ENCODE measurements at places on chromosomes 1 and 21. TPM values are rescaled to one million over a fixed set of nuclear protein-coding genes. Genes with fewer than 3 reads are reported as not detected.

GRCh38 chr1:47839433-47839760 lies 157.8 kb downstream of the TRABD2B start:
- no peak overlapping the region for H3K27ac ChIP-seq
- DNase-seq, result no peak
- no peak overlapping the region for H3K4me3 ChIP-seq

- H3K4me1 ChIP-seq, result peaks cover 9% of the 10 kb centered on the region
- H3K36me3 ChIP-seq, result no peaks in the 10 kb centered on the region
- no peaks in the 10 kb centered on the region for H3K27me3 ChIP-seq
- H3K27ac ChIP-seq, result no peak overlapping the region
Observed at GRCh38 chr1:180366371-180367068, 135.9 kb downstream of the ACBD6 start.

The RCSD1 gene
- 1.00 TPM for total RNA-seq

DNA sequence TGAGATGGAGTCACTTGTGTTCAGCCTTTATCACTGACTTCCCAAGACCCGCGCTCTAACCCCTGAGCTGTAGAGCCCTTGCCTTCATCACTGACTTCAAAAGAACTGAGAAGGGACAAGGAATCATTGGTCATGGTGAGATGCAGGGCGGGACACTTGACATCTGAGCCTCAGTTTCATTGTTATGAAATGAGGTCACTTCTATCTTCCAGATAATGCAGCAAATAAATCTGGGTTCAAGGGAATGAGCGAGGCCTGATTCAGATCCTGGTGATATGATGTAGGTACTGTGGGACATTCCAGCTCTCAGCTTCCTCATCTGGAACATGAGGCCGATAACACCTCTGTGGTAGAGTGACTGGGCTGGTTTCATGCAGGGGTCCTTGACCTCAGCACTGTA lies 13.8 kb downstream of the KAZN start:
- H3K4me1 ChIP-seq, result no peaks in the 10 kb centered on the region
- no peak overlapping the region for H3K27ac ChIP-seq
- DNase-seq, result no peak
- H3K36me3 ChIP-seq, result no peaks in the 10 kb centered on the region
- H3K4me3 ChIP-seq, result no peak overlapping the region

- H3K27me3 ChIP-seq, result peaks cover 27% of the 10 kb centered on the region
- H3K4me1 ChIP-seq, result no peaks in the 10 kb centered on the region
- H3K4me3 ChIP-seq, result no peak overlapping the region
- no peak for DNase-seq
- H3K36me3 ChIP-seq, result no peaks in the 10 kb centered on the region
- no peak overlapping the region for H3K27ac ChIP-seq
Observed at GRCh38 chr1:161265305-161265704, 6.8 kb downstream of the PCP4L1 start.

DNA sequence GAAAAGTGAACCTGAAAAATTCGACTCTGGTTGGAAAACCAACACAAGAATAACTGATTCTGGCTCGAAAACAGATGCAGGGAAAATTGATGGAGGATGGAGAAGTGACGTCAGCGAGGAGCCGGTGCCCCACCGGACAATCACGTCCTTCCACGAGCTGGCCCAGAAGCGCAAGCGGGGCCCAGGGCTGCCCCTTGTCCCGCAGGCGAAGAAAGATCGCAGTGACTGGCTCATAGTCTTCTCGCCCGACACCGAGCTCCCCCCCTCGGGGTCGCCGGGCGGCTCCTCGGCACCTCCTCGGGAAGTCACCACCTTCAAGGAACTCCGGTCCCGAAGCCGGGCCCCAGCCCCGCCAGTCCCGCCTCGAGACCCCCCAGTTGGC lies 1.9 kb downstream of the RUSC1 start:
- peak overlapping the region; percentile 18 for H3K4me3 ChIP-seq
- H3K27me3 ChIP-seq, result no peaks in the 10 kb centered on the region
- H3K36me3 ChIP-seq, result peaks cover 24% of the 10 kb centered on the region

DNA sequence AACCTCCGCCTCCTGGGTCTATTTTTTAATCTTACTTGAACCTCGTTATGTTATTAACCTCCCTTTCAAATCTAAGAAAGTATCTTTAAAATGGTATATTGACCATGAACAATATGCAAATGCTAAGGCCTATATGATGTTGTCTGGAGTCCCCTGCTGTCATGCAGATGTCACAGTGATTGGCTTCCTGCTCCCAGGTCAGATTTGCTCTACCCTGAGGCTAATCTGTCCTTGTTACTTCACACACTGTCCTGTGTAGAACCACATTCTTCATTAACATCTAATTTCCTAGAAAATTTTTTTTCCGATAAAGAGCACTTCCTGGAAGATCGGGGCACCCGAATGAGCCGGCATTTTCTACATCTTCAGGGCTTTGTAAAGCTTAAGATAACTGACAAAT lies 306.6 kb downstream of the MRPL39 start:
- H3K4me1 ChIP-seq, result no peaks in the 10 kb centered on the region
- H3K27me3 ChIP-seq, result no peaks in the 10 kb centered on the region
- H3K36me3 ChIP-seq, result no peaks in the 10 kb centered on the region

The DNAJC28 gene
- 1.0 TPM for total RNA-seq

The LYPLA2 gene
- total RNA-seq, result 110 TPM

The FCER1A gene
- total RNA-seq, result not detected

The OR10Z1 gene
- total RNA-seq, result not detected

- no peaks in the 10 kb centered on the region for H3K36me3 ChIP-seq
- no peak overlapping the region for H3K4me3 ChIP-seq
- no peaks in the 10 kb centered on the region for H3K4me1 ChIP-seq
- peaks cover 2% of the 10 kb centered on the region for H3K27me3 ChIP-seq
- H3K27ac ChIP-seq, result no peak overlapping the region
Observed at GRCh38 chr1:27952147-27952546, 7.6 kb upstream of the XKR8 start.

The LCK gene
- total RNA-seq, result not detected

The EPS8L3 gene
- total RNA-seq, result not detected

- no peak overlapping the region for H3K27ac ChIP-seq
- no peaks in the 10 kb centered on the region for H3K4me1 ChIP-seq
- H3K4me3 ChIP-seq, result no peak overlapping the region
- H3K27me3 ChIP-seq, result no peaks in the 10 kb centered on the region
- no peak for DNase-seq
Observed at GRCh38 chr1:70397013-70397412, 14.1 kb upstream of the CTH start.

DNA sequence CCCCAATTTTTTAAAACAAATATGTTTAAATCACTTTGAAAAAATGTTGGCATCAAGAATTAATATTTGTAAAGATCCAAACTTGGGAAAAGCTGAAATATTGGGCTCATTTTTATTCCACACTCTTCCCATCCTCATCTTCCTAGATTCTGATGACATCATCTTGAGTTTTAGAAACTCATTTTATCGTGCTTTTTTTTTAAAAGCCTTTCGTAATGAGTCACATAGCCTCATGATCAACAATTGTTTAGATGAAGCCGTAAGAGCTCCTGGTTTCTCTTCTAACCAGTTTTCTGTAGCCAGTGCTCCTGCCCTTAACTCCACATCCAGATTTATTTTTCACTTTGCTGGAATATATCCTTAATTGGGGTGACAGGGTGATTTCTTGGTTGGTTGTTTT lies 78.6 kb downstream of the POFUT2 start:
- H3K27ac ChIP-seq, result no peak overlapping the region
- no peaks in the 10 kb centered on the region for H3K36me3 ChIP-seq
- no peak overlapping the region for H3K4me3 ChIP-seq
- H3K27me3 ChIP-seq, result no peaks in the 10 kb centered on the region
- DNase-seq, result no peak

DNA sequence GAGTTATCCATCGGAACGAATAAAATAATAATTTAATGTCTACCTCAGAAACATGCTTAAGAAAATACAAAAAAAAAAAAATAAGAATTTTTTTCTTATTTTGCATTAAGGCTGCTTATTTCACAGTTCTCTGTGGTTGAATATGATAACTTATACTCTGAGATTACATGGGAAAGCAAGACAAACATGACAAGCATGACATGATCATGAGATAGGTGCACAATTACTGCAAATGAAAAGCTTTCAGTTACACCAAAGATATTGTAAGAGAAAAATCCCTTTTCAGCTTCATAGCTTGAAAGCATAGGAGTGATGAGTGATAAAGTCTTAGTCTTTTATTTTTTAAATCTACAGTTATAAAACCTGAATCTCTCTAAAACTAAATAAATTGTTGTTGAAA lies 154.1 kb downstream of the BRINP3 start:
- no peaks in the 10 kb centered on the region for H3K27me3 ChIP-seq
- H3K4me1 ChIP-seq, result no peaks in the 10 kb centered on the region
- no peaks in the 10 kb centered on the region for H3K36me3 ChIP-seq
- H3K27ac ChIP-seq, result no peak overlapping the region
- H3K4me3 ChIP-seq, result no peak overlapping the region
- DNase-seq, result no peak

The FAM89A gene
- total RNA-seq, result 24.0 TPM

DNA sequence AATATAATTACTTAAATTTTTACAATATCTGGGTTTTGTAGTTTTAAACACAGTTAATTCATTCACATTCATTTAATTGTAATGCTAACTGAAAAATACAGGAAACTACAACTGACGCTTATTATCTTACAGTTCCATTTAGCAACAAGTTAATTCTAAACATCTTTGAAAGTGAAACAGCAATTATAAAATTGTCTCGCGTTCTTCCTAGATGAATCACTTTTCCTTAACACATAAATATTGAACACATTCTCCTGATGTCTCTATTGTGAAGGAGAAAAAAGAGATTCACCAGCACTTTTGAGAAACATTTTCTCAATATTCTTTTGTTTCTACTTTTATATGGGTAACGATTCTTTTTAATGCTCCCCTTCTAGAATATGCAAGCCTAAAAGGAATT lies 6.4 kb downstream of the PTGFR start:
- H3K27ac ChIP-seq, result no peak overlapping the region
- DNase-seq, result peak; percentile 35
- H3K4me3 ChIP-seq, result peak overlapping the region; percentile 31
- H3K4me1 ChIP-seq, result no peaks in the 10 kb centered on the region

The CSF1 gene
- total RNA-seq, result 28.9 TPM

- no peak for DNase-seq
- H3K36me3 ChIP-seq, result no peaks in the 10 kb centered on the region
- H3K4me3 ChIP-seq, result no peak overlapping the region
- H3K4me1 ChIP-seq, result no peaks in the 10 kb centered on the region
- no peak overlapping the region for H3K27ac ChIP-seq
- H3K27me3 ChIP-seq, result no peaks in the 10 kb centered on the region
Observed at GRCh38 chr1:193348091-193348768, 161.8 kb upstream of the B3GALT2 start.

The KRTAP19-3 gene
- not detected for total RNA-seq

The GORAB gene
- 7.7 TPM for total RNA-seq

- H3K4me1 ChIP-seq, result no peaks in the 10 kb centered on the region
- no peak overlapping the region for H3K27ac ChIP-seq
- H3K36me3 ChIP-seq, result no peaks in the 10 kb centered on the region
- no peaks in the 10 kb centered on the region for H3K27me3 ChIP-seq
- no peak overlapping the region for H3K4me3 ChIP-seq
Observed at GRCh38 chr1:70168283-70168682, 37.1 kb downstream of the LRRC40 start.

DNA sequence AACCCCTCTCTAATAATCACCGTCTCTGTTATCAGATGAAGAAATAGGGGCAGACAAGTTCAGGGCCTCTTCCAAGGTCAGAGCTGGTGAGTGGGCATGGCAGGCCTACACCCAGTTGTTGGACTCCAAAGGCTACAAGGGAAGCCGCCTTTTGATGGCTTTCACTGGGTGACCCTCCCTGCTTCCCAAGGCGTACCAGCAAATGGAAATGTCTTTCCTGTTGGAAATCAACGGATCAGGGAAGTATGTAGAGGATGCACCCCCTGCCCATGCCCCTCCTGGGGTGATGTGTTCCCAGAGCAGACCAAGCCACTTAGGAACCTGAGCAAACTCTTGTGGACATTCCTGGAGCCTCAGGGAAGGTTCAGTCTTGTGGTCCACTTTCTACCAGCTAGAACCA lies 47.4 kb downstream of the LGR6 start:
- H3K4me1 ChIP-seq, result peaks cover 3% of the 10 kb centered on the region
- no peak for DNase-seq
- no peak overlapping the region for H3K27ac ChIP-seq
- no peaks in the 10 kb centered on the region for H3K36me3 ChIP-seq

The ENSA gene
- total RNA-seq, result 155 TPM

- DNase-seq, result no peak
- H3K36me3 ChIP-seq, result no peaks in the 10 kb centered on the region
- no peak overlapping the region for H3K27ac ChIP-seq
- H3K4me1 ChIP-seq, result no peaks in the 10 kb centered on the region
- no peak overlapping the region for H3K4me3 ChIP-seq
- no peaks in the 10 kb centered on the region for H3K27me3 ChIP-seq
Observed at GRCh38 chr1:178534137-178534868, 21.4 kb downstream of the TEX35 start.

DNA sequence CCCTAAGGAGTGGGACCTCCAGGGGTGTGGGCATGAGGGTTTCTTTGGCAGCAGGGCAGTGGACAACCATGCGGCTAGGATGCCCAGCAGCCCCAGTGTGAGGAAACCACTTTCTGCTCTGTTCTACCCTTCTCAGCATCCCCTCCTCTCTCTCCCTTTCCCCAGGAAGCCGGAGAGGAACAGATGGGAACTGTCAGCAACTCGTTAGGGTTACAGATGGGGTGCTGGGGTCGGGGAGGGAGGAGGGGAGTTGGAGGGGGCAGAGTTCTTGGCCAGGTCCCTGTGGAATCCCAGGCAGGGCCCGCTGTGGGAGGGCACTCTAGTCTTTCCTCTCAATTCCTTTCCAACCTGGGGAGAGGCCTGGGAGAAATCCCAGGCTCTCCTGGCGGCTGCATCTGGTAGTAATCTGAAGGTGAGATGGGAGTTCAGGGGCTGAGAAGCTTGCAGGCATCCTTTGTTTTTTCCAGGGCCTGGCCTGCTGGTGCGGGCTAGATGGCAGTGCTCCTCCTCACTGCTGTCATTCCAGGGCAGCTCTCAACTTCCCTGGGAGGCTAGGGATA lies 93.9 kb upstream of the CSF3R start:
- no peak overlapping the region for H3K4me3 ChIP-seq
- no peaks in the 10 kb centered on the region for H3K4me1 ChIP-seq
- no peaks in the 10 kb centered on the region for H3K27me3 ChIP-seq
- H3K27ac ChIP-seq, result no peak overlapping the region
- no peaks in the 10 kb centered on the region for H3K36me3 ChIP-seq

The PEA15 gene
- 270 TPM for total RNA-seq

DNA sequence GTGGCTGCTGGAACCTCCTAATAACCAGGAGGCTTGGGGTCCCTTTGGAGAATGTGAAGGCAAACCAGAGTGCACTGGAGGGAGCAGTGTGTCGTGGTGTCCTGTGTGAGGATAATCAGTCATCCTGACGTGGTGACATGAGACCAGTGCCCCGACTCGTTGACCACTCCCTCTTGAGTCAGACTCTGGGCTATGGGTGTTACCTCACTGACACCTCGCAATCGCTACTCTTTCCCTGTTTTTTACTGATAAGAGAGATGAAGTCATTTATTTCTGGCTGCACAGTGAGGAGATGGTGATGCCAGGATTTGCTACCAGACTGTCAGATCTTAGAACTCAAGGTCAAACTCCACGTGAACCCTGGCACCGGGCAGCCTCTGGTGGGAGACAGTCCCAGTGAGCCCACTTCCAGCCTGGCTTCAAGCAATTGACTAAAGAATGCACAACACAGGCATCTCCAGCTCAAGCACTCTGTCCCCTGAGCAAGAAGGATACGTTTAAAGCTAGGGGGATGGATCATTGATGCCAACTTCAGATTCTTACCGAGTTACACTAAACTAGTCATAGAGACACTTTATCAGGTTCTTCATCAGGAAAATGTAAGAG lies 30.3 kb downstream of the UBASH3A start:
- H3K36me3 ChIP-seq, result no peaks in the 10 kb centered on the region
